Sciatic nerve (tissue), 2 donors: ENCODE measurements at places on chromosomes 2 and 18. TPM values are rescaled to one million over a fixed set of nuclear protein-coding genes. Genes with fewer than 3 reads are reported as not detected.

Gene AOX1
- total RNA-seq: 35.1 TPM

- DNase-seq: no peak
Observed at GRCh38 chr2:229661478-229661877, 52.9 kb downstream of the DNER start.

Gene SLC5A7
- total RNA-seq: not detected

Gene OR6B2
- total RNA-seq: 5.1 TPM

DNA sequence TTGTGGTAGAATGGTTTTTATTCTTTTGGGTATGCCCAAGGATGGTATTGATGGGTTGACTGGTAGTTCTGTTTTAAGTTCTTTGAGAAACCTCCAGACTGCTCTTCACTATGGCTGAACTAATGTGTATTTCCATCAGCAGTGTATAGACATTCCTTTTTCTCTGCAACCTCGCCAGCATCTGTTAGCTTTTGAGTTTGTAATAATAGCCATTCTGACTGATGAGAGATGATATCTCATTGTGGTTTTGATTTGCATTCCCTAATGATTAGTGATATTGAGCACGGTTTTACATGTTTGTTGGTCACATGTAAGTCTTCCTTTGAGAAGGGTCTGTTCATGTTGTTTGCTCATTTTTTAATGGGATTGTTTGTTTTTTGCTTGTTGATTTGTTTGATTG lies 1348.7 kb upstream of the NXPH2 start:
- DNase-seq: no peak

Gene VSNL1
- 0.67 TPM for total RNA-seq

Gene EML4
- 59.5 TPM for total RNA-seq

- DNase-seq: no peak
Observed at GRCh38 chr2:26733413-26733812, 30.7 kb upstream of the SLC35F6 start.

GRCh38 chr2:141271346-141271745 lies 859.5 kb downstream of the LRP1B start:
- DNase-seq: no peak

Gene PLEKHH2
- 58.9 TPM for total RNA-seq

- DNase-seq: no peak
Observed at GRCh38 chr2:13651684-13652131, 935.0 kb downstream of the TRIB2 start.

DNA sequence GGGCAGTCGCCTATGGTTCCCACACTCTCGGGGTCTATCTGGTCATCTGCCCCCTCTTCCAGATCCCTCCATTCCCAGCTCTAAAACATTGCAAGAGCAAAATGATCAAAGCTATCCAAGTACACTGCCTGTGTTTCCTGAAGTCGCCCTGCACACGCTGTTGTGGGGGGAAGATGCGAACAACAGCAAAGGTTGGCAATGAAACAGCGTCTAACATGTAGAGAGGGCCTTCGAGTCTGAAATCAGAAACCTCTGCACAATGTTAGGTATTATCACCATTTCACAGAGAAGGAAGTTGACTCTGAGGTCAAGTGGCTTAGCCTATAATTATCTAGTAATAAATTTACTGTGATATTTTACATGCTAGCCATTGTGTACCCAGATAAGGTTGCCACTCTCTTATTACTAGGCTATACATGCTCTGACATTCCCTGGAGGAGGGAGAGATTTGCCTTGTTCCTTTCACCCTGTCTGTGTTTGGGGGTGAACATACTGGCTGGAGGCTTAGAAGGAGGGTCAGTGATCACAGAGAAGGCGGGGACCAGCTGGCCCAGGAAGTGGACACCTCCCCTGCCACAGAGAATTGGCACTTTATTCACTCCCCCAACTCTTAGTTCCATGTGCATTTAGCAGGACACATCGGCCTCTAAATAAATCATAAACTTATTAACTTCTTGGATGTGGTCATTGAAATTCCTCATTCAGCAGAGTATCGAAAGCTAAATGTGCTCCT lies 36.8 kb downstream of the KCTD1 start:
- DNase-seq: no peak

GRCh38 chr2:117693651-117694050 lies 120.8 kb upstream of the DDX18 start:
- no peak for DNase-seq

DNA sequence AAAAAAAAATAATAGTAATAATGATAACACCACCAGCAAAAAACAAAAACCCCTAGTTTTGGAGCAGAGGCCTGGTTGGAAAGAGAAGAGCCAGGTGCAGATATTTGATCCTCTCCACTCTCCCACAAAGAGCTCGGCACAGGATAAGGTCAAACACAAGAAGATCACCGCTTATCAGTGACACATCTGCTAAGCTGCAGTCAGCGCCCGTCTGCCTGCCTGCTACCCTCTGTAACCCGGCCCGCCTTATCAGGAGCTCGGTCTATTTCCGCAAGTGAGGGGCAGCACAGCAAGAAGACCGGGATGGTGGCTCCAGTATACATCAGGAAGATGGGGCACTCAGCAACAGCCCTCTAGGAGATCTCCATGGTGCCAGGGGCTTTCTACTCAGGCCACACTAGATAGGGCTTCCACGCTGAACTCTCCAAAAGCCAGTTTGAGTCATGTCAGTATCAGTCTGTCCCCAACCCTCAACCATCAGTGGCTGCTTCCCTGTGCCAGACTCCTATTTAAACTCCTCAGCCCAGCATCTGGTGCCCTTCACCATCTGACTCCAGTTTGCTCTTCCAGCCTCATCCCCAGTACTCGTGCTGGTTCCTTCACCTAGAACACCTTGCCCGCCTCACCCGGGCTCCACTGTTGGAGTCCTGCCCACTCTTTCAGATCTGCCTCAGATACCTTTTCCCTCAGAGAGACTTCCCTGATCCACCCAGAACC lies 67.3 kb upstream of the PPP1CB start:
- no peak for DNase-seq

DNA sequence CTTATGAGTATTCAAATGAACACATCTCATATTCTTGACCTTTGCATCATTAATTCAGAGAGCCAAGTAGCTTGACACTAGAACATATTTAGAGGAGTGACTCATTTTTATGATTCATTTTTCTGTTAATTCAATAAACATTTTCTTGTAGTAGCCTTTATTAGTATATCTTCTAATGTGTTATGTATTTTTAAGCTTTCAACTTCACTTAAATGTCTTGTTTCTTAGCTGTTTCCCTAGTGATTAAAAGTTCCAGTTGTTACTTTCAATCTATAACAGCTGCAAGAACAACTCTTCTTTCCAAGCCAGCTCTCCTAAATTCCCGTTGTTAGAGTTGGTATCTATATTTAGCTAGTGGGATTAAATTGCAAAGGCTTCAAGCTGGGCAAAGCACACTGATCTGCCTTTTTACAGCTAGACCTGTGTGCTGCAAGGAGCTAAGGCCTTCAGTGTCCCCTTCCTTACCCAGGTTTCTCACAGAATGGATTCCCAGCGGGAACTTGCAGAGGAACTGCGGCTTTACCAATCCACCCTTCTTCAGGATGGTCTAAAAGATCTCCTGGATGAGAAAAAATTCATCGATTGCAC lies at the start of gene KLHL41:
KLHL41 (plus strand) TSS at position 405 of the 588 bp plus-strand sequence; CDS start at position 482, 77 bp downstream.
- DNase-seq: no peak

DNA sequence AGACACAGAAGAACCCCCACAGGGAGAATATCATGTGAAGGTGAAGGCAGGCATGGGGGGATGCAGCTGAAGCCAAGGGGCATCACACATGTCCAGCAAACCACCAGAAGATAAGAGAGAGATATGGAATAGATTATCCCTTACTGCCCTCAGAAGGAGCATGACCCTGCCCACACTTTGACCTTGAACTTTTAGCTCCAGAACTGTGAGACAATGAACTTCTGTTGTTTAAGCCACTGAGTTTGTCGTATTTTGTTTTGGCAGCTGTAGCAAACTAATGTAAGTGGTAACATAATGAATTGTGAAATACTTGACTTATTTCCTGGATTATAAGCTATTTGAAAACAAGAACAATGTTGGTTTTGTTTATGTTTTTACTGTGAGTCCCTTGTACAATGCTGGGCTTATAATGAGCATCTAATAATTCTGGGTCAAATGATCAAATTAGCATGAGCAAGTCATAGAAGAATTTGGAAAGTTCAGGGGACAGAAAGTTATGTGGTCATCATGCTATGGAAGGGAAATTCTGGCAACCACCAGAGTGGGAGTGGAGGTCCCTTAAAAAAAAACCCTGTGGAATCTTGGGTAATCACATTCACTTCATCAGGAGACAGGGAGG lies 541.0 kb upstream of the KLHL29 start:
- no peak for DNase-seq

- DNase-seq: no peak
Observed at GRCh38 chr18:8450013-8450412, 159.2 kb upstream of the RAB12 start.

DNA sequence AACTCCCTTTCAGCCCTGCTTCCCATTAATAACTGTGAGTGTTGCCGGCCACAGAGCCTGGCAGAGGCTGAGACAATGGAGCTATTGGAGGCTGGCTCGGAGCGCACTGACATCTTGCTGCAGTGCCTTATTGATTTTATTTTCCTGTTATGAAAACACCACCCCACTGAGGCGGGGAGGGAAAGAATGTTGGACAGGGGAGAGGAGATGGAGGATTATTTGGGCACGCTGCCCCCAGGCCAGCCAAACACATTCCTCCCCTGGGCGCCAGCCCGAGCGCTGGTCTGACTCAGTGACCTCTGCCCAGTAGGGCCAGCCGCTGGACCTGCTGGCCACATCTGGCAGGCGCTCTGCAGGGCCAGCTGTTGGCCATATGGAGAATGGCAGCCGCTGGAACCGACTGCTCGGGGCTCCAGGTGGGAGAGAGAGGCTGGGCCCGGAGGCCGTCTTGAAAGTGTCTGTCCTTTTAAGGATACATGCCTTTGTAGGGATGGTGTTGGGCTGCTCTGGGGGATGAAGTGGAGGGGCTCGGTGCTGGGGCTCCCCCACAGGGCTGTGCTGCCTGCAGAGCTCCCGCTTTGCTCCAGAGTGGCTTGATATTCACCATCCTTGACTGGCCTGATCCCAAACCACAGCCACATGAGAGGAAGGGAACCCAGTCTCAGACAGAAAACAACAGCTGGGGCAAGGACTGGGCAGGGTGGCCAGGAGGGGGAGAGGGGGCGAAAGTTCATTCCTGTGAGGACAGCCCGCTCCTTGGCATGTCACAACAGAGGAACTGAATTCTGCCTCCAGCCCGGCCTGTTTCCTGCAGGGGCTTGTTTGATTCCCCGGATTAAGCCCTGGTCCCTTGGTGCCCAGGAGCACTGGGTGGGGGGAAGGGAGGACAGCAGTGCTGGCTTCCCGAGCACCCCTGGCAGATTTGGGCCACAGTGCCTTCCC lies 179.0 kb downstream of the KLHL29 start:
- DNase-seq: peak; percentile 79

Gene HJURP
- 0.71 TPM for total RNA-seq

DNA sequence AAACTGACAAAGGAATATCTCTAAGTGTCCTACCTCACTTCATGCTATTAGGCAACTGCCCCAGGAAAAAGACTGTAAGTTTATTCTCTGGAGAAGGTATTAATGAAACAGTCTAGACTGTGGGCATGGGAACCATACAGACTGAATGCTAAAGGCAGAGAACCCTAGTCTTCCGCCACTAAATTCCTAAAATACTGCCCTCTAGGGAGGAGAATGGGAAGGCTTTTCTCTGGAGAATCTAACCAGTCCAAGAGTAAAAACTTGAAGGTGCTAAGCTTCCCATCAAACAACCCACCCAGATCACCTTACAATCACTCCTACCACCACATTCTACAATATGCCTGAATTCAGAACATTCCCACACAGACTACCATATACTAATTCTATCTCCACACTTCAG lies 3.4 kb downstream of the SRBD1 start:
- no peak for DNase-seq

DNA sequence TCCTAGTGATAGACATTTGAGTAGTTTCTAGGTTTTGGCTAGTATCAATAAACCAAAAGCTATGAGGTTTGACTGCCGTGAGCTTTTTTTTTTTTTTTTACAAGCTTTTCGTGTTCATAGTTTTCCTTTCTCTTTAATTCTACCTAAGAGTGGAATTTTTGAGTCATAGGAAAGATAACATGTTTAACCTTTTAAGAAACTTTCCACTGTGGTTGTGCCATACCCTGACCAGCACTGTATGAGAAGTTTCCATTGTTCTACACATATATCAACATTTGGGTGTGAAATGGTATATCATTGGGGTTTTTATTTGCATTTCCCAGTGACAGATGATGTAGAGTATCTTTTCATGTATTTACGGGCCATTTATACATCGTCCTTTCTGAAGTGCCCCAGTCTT lies 31.7 kb downstream of the UBE2F start:
- DNase-seq: no peak

DNA sequence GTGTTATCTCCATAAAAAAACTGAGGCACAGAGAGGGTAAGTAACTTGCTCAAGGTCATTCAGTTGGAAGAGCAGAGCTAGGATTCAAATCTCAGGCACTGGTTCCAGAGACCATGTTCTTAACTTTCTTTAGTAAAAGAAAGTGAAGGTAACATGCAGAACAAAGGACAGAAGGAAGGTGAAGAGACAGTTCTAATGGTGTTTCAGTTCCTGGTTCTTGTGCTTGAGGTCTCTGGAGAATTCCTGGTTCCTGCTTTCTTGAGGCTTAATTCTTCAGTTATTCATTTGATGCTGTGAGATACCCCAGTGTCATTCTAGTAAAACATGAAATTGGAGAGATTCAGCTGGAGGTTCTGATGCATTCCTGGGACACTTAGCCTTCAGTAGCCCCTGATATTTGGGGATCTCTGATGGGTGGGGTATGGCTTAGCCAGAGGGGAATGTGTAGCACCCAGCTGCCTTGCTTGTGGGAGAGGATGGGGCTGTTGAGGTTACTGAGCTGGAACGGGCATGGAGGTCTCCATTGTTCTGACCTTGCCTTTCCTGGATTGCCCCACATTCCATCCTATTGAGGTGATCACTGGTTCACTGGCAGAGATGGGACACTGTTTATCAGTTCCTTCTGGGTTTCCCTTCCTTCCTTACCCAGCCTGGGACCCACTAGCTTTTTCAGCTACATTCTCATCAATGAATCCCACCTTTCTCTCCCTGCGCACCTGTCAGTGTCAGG lies 46.8 kb downstream of the SEMA4F start:
- no peak for DNase-seq

DNA sequence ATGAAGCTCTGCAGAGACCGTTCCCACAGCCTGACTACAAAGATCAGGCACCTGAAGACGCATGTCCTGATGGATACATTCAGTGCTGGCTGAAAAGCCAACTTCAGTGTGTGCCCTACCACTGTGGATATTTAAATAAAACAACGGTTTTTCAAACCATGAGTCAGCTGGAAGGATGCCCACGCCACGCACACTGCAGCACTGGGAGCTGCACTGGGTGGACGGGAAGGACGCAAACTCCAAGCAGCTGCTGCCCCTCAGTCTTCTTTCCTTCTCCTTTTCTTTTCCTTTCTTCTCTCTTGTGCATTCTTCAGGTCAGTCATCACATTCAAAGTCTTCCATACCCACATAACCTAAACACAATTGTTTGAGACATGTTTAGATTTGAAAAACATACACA lies 7.9 kb downstream of the TMEM18 start:
- no peak for DNase-seq

Gene LAMA1
- total RNA-seq: 2.0 TPM

DNA sequence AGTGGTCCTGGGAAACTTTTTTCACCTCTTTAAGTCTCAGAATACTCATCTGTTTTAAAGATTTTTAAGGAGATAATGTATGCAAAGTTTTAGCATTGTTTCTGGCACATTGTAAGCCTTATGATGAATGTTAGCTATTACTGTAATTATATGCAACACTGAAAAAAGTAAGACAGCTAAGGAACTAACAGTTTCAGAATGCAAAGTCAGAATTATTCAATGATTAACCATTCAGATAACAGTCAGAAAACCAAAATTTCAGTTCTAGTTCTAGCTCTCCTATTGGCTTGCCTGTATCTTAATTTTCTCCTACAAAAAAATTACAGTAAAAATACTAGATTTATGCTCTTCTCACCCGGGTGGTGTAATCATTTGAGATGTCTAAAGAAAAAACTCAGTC lies 101.1 kb downstream of the SLC4A10 start:
- DNase-seq: no peak
